Left forelimb (tissue), 1 donor: ENCODE measurements at places on chromosomes 2 and 18.

DNA sequence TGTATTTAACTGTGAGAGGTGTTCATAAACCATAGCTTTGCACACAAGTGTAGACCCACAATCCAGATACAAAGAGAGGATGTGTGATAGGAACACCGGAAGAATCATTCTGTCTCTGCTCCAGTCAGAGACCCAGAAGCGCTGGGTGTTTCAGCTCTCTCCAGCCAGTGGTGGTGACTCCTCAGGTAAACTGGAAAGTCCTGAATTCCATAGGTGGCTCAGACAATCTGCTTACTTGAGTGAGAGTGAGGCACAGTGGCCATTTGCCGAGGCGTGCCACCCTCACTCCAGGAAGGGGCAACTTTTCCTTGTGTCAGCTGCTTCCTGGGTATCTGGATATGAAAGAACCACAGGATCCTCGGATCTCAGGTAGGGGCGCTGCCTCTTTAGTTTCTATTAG, 171.5 kb downstream of the KCNS3 start:
- DNase-seq = no peak

DNA sequence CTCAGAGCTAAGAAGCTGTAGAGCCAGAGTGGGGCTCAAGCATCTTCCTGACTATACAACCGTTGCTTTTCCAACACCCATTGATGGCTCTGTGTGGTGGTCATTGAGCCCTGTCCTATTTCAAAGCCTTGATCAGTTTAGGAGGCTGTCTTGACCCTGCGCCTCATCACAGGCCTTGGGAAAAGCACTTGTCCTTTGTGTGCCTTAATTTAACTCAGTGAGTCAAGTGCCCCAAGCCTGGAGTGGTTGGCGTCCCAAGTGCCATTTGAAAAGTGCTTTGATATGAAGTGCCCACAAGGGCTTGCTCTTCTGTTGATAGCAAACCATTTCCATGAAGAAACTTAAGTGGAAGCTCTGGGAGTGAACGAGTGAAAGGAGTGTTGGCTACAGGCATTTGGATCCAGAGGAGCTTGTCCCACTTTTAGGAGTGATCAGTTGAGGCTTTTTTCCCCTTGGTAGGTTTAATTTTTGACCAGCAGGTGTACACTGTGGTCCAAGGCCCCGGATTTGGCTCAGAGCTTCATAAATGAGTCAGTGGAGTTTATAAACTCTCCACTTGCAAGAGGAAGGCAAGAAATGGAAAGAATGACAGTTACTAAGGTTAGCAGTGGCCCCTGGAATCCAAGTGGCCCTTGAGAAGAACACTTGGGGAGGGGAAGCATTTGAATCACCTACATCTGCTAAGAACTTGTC, 50.3 kb downstream of the ACTR2 start:
- DNase-seq = no peak

- DNase-seq = no peak
Observed at GRCh38 chr2:165470361-165470760, 863 bp downstream of the CSRNP3 start.

DNA sequence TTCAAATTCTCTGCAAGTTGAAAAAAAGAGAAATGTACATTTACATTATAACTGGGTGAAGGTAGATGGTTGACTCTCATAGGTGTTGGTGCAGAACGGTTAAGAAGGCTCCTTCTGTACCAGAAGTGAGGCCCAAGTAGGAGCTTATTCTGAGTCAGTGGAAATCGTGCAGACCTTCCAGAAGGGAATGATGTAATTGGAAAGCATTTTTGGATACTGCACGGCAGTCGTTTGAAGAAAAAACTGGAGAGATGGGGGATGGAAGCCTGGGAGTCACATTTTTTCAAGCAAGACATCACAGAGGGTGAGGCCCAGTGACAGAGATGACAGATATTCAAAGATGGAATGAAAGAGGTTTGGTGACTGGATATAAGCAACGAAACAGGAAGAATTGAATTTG, 39.4 kb downstream of the HRH4 start:
- no peak for DNase-seq

GRCh38 chr2:50215736-50216135, 816.2 kb downstream of the NRXN1 start:
- no peak for DNase-seq
